ENCODE measurements at places on chromosomes 1 and 21.

GRCh38 chr1:232440325-232441035 lies 189.5 kb downstream of the SIPA1L2 start:
- DNase-seq = no peak

GRCh38 chr21:42981214-42981523 lies 6.8 kb downstream of the PKNOX1 start:
- DNase-seq = no peak

DNA sequence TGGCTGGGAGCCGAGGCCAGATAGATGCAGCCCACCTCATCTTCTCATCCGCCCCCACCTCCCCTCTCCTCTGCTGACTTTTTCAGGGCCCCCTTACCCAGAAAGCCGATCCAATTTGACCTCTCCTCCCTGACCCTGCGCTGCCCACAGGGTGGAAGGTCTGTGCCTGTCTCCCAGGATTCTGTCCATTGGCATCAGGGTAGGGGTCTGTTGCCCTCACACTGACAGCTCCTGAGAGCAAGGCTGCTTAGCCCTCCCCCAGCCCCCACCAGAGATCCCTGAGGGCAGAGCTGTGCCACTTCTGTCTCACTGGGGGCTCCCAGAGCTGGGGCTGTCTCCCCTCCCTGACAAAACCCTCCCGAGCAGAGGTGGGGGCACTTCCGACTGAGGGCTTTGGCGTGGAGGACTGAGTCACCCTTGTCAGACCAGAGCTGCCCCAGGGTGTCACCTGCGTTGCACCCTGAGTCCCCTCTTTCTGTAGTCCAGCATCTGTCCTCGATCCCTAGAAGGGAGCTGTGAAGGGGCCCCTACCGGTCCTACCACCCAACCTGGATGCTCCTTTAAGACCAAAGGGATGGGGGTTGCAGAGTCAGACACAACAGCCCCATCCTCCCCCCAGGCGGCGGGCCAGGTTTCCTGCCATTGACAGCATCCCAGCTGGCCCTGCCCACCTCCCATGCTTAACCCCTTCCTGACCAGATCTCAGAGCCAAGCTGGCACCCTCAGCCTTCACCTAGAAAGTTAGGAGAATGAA lies 2.4 kb upstream of the FAM110D start:
- DNase-seq = no peak

DNA sequence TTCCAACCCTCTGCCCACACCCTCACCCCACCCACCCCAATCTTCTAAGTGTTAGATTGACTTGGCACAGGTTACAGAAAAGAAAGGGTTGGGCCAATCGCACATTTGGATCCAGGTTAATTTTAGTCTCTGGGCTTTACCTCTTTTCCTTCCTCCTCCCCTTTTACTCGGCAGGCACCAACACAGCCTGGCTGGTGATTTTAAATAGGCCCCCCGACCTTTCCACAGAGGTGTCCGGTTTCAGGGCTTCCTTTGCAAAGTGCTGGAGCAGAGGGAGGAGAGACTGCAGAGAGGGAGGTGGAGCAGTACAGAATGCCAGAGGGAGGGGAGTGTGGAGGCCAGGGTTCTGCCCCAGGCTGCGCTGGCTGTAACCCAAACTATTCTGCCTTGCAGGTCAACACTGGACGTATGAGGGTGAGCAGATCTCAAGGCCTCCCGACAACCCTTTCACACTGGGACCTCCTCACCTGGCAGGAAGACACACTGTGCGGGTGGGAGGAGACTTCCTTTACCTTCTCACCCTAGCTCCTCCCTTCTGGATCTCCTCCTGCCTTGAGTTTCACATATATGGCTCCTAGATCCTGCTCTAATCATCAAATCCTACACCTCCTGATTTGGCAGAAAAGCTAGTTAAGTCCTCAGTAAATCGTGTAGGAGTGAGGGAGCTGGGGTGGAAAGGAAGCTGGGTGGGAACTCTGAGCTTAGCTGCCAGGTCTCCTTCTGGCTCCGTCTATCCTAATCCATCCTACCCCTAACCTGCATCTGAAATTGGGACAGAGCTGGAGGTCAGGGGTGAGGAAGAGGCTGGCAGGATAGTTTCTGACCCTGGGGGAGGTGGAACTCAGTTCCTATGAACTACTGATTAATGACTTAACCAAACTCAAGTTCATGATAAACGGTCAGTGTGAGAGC lies 2.4 kb downstream of the CA14 start:
- no peak for DNase-seq

GRCh38 chr1:182357913-182358312 lies 33.7 kb downstream of the GLUL start:
- DNase-seq = no peak

- DNase-seq = no peak
These were observed 839.0 kb downstream of the LRRIQ3 start for GRCh38 chr1:73359001-73359400.

GRCh38 chr1:154295408-154296235 lies 23.2 kb downstream of the HAX1 start:
- no peak for DNase-seq

DNA sequence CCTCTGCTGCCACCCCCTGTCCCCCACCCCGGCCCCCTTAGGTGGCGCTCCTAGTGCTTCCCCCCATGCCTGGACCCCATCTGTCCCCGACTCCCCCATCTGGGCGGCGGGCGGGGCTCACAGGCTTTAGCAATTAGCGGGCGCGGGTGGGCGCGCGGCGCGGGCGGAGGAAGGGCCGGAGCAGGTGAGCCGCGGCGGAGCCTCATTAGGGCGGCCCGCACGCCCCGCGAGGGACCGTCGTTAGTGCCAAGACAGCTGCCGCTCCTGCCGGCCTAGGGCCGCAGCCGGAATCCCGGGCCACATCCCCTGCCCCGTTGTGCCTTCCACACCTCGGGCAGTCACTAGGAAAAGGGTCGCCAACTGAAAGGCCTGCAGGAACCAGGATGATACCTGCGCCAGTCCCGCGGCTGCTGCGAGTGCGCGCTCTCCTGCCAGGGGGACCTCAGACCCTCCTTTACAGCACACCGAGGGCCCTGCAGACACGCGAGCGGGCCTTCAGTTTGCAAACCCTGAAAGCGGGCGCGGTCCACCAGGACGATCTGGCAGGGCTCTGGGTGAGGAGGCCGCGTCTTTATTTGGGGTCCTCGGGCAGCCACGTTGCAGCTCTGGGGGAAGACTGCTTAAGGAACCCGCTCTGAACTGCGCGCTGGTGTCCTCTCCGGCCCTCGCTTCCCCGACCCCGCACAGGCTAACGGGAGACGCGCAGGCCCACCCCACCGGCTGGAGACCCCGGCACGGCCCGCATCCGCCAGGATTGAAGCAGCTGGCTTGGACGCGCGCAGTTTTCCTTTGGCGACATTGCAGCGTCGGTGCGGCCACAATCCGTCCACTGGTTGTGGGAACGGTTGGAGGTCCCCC lies 7.6 kb downstream of the OLIG2 start:
- no peak for DNase-seq

DNA sequence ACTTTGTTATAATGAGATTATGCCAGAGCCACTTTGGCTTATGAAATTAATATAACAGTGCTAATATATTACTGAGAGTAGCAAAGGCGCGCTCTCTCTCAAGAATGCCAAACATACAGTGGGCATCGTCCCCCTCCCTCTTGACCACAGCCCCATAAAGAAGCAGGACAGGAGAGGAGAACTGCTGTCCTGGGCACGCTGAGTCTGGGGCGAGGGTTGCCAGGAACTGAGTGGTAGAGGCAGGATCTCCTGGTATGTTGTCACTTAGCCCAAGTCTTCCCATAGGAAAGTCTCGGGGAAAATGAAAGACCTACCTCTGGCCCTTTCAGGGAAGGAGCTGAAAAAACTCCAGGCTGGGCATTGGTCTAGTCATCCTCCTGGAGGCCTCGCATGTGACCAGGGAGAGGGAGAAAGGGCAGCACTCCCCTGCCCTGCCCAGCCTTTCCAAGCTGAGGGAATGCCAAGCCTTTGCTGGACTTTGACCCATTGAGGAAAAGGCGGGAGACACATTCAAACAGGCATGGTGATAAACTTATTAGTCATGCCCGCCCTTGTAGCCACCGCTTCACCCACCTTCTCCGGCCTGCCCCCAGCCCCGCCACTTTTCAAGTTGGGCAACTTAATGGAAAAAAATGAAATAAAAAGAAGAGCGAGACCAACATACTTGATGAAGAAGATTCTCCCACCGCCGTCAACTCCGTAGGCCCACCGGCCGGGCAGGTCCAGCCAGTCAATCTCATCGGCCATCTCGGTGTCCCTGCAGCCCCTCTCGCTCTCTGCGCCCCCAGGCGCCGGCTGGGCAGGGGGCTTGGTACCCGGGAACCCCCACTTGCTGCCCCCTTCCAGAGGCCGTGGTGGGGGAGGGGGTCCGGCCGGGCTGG lies 17.4 kb upstream of the PLEKHA6 start:
- no peak for DNase-seq

- DNase-seq = no peak
These were observed 2.5 kb downstream of the TFF3 start for GRCh38 chr21:42312626-42313104.

GRCh38 chr1:197961933-197962332 lies 44.8 kb downstream of the LHX9 start:
- no peak for DNase-seq

DNA sequence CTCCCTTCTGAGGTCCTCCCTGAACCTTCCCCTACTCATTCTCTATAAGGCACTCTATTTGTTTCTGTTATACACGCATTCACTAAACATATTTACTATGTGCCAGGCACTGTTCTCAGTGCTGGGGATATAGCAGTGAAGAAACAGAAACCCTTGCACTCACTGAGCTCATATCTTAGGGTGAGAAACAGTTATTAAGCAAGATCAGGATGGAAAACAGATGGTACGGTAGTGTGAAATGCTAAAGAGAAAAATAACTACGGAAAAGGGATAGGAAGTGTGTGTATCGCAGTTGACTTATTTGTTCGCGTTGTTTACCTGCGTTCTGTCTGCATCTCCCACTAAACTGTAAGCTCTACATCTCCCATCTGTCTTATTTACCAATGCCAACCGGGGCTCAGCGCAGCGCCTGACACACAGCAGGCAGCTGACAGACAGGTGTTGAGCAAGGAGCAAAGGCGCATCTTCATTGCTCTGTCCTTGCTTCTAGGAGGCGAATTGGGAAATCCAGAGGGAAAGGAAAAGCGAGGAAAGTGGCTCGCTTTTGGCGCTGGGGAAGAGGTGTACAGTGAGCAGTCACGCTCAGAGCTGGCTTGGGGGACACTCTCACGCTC lies 572 bp downstream of the CYB5RL start:
- DNase-seq = peak; percentile 13

DNA sequence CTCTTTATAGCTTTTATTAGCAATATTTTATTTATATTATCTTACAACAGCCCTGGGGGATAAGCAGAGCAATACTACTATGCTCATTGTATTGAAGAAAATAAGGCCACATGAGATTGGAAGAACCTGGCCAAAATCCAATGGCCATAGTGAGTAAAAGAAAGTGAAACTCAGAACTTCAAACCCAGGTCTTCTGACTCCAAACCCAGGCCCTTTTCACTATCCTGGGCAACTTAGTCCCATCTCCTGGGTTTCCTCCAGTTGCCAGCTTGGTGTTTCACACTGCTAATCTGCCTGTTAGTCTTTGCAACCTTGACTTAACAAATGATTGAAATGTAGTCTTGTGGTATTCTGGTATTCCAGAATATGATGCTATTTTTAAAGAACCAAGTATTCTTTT lies 22.4 kb upstream of the EXO1 start:
- no peak for DNase-seq

- no peak for DNase-seq
These were observed 33.5 kb upstream of the CLDN14 start for GRCh38 chr21:36513430-36513829.

DNA sequence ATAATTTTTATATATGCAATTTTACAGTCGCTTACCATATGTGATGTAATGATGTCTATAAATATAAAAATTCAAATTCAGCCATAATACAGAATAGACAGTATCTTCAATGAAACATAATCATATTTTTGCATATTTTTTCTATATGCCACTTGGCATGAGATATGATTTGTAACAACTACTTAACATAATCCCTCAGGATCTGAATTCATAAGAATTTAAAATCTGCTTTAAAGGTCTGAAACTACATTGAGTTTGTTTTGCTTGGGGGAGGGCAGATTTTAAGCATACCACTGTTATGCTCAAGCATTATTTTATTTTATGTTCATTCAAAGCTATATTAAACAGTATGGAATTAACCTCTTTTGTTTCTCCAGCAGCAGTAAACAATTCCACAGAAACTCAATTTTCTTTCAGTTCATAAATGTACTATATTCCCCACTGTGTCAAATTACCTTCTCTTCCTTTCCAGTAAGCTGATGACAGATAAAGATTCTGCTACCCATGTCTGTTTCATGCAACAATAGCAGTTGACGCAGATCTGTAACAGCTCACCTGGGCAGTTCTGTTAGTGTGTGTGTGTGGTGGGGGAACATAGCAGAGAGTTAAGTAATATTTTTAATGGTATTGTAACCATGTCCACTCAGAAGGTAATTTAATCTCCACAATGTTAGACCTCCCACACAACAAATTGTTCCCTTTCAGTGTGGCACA lies 224.8 kb downstream of the NTNG1 start:
- no peak for DNase-seq

GRCh38 chr1:183827801-183828200 lies 22.9 kb downstream of the RGL1 start:
- DNase-seq = no peak

DNA sequence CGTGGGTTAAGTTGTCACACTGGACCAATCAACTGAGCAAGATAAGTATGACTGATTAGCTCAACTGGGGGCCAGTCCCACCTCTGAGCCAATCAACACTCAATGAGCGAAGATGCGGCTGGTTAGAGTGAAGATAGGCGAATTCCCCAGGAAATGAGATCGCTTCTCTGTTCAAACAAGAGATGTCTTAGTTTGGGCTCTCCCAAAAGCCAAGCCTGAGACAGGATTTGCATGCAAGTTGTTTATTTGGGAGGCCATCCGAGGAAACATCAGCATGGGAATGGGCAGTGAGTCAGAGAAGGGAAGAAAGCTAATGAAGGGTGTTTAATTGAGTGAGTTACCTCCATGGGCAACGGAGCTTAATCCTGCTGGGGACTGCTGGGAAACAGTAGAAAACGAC lies 4.9 kb upstream of the GJB5 start:
- DNase-seq = no peak

DNA sequence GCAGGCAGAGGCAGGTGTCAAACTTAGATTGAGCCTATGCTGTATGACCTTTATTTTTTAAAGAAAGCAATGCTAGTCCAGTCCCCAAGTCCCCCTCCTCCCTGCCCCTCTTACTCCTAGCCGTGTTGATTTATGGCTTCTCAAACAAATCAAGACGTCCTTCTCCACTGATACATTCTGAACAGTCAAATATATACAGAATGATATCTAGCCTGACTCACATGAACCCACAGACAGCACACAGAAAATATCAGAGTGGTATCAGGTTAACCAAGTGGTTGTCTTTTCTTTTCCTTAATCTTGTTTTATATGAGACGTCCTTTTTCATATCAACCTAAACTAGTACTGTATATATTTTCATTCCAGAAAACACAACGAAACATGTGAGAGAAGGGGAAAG lies 13.4 kb downstream of the DAB1 start:
- DNase-seq = no peak

GRCh38 chr1:178075333-178075732 lies 18.6 kb upstream of the RASAL2 start:
- no peak for DNase-seq

- no peak for DNase-seq
These were observed 12.3 kb downstream of the ZRANB2 start for GRCh38 chr1:71068325-71069240.

Measured in GM19239 (cell line).